ENCODE measurements at places on chromosomes 3 and 15.

DNA sequence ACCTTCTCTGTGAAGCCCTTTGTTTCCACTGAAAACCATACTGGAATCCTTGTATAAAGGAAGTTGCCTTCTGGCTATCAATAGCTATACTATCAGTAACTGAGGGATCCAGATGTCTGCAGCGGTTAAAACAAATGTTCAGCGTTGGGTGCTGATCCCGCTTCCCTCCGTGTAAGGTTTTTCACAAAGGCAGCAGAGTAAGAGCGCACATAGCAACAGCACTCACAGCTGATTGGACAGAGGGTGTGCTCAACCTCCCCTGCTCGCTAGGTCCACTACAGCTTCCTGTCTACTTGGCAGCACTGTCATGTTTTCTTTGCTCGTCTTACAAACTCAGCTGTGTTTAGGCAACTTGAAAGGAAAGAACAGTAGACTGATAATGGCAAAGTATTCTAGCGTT lies 27.3 kb downstream of the ATOSA start:
- no peak for DNase-seq

DNA sequence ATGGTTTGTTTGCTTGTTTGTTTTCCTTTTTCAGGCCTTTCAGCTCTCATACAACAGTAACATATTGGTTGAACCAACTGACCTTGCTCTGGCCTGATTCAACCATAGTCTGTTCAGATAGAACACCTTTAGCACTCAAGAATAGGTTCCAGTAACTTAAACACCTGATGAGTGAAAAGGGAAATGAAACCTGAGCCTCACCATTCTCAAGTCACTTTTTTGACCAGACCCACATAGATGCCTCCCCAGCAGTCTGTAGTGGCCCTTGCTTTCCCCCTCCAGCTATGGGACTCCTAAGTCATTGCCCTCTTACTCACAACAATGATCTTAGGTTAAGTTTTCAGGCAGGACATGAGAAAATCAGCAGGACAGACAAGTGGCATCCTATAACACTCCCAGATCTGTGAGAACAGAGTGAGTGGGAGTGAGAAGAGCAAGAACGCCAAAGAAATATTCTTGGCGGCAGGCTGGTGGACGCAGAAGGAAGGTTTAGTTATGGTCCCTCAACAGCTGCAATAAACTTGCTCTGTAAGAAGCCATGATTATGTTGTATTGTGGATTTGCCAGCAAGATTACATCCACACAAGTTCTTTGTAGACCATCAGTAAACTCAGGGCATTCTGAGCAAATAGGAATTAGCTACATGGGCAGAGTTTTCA lies 367.5 kb downstream of the MECOM start:
- DNase-seq: no peak

DNA sequence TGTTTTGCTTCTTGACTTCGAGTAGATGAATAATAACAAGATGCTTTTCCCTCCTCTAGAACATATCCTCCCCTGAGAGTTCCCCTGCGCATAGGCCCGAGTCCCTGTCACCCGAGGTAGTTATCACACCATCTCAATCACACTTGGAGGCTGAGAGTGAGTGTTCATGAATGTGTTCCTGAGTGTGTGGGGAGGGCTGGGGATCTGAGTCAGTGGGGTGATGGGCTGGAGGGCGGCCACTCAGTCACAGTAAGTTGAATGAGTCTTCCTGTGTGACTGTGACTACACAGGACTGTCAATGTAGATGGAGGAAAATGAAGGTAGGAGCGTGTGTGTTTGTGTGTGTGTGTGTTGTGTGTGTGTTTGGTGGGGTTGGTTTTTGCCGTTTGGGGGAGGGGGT lies 71.0 kb downstream of the SETD5 start:
- no peak for DNase-seq

GRCh38 chr3:174417573-174417972 lies 441.6 kb upstream of the NAALADL2 start:
- DNase-seq: no peak

DNA sequence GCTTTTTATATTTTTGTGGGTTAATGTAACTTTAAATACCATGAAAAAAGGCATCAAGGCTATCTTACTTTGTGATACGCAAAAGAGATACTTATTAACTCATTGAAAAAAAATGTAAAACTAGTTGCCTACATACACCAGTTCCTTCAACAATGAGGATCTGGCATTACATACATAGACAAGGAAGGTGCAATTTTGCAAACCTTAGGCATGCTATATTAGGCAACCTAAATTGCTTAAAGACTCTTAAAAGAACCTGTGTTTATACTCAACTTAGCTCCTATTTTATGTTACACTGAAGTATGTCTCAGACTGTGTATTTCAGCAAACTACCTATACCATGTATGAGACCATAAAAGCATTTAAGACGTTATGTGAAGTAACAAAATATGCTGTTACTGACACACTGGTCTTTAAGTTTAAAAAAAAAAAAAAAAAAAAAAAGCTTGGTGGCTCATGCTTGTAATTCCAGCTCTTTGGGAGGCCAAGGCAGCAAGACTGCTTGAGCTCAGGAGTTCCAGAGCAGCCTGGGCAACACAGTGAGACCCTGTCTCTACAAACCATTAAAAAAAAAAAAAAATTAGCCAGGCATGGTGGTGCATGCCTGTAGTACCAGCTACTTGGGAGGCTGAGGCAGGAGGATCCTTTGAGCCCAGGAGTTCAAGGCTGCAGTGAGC lies 9.1 kb downstream of the TASOR start:
- DNase-seq: no peak

All from SW 1271 (cell line).